Cardiac septum (tissue), 1 donor: ENCODE measurements at places on chromosomes 4 and X.

DNA sequence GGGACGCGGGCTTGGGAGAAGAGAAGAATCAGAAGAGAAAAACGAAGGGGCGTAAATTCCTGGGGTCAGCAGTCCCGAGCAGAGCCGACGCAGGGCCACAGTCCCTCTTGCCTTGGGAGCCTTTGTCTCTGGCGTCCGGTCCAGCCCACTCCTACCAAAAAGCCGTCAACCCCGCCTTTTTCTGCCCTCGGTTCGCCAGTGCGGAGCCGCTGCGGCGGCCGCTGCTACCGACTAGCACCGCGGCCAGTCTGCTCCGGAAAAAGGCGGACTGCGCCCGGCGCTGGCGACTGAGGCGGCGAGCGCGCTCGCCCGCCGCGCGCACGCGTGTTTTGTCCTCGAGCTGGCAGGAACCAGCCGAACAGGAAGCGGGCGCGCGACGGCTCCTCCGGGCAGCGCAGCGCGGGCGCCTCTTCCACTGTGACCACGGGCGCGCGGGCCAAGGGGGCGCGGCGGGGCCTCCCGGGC is 502 bp downstream of the HNRNPDL start:
- no peak for DNase-seq

GRCh38 chr4:141705747-141706377 is 69.5 kb downstream of the IL15 start:
- DNase-seq: no peak

DNA sequence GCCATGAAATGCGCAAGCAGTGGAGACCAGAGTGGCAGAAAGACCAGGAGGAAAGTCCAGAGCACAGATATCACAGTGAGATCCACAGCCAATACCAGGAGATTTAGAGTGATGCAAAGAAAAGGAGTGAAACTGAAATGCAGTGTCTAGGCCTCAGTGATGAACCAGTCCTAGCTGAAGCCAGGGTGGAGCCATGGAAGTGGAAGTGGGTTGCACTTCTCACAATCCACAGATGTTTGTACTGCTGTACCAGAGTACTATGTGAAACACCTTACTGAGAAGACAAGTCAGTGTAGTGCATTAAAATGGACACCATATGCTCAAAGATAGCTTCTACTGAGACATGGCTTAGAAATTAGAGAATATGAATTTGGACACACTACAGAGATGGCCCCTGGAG is 403.3 kb downstream of the HNRNPD start:
- no peak for DNase-seq

DNA sequence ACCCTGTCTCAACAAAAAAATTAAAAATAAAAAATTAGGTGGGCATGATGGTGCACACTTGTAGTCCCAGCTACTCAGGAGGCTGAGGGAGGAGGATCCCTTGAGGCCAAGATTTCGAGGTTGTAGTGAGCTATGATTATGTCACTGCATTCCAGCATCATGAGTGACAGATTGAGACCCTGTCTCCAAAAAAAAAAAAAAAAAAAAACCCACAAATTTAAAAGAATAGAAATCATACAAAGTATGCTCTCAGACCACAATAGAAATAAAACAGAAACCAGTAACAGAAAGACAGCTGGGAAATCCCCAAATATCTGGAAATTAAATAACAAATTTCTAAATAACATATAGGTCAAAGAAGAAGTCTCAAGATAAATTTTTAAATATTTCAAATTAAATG is 81.0 kb upstream of the HUWE1 start:
- DNase-seq: no peak
